Stimulated activated CD8-positive, alpha-beta memory T cell treated with anti-CD3 and anti-CD28 coated beads, Interleukin-15, amount 100 ng/mL, for 24 hours (primary cell): ENCODE measurements at places on chromosomes 2 and 18.

GRCh38 chr18:28494151-28494550 is 317.2 kb upstream of the CDH2 start:
- DNase-seq, result no peak

- DNase-seq, result no peak
Observed at GRCh38 chr2:8344144-8345097, 337.4 kb upstream of the ID2 start.

GRCh38 chr2:45169339-45170190 is 160.3 kb upstream of the SIX2 start:
- DNase-seq, result no peak

- DNase-seq, result no peak
Observed at GRCh38 chr2:160826496-160826895, 332.9 kb upstream of the RBMS1 start.

GRCh38 chr18:63410792-63411191 is 11.5 kb downstream of the VPS4B start:
- no peak for DNase-seq

DNA sequence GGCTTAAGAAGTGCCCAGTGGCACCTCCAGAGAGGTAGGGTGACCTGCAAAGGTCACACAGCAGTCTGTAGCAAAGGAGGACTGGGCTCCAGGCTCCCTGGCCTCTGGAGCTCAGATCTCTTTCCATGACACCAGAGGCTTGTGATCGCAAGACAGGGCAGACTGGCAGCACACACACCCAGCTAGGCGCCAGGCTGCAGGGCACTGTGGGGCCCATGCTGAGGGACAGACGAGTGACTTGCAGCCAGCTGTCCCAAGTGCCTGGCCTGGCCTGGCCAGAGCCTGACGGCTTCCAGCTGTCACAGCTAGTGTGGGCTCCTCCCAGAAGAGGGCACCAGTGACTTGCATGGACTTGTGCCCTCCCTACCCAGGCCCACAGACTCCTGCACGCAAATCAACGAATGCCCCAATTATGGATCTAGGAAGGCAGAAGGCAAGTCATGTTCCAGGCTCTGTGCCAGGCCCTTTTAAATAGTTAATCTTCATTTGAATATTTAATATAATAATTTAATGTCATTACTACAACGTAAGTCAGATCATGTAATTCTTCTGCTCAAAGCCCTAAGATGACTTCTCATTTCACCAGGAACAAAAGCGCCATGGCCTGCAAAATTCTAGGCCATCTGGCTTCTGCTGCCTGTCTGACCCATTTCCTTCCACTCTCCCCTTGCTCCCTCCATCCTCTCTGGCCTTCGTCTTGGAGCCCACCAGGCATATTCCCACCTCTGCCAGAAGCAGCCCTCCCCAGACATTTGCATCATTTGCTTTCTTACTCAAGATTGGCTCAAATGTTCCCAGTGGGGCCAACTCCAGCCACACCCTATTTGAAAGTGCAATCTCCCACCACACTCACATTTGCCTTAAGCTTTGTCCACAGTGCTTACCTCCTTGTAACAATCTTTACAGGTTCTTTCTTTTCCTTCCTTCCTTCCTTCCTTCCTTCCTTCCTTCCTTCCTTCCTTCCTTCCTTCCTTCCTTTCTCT is 3.7 kb upstream of the SPEG start:
- no peak for DNase-seq

DNA sequence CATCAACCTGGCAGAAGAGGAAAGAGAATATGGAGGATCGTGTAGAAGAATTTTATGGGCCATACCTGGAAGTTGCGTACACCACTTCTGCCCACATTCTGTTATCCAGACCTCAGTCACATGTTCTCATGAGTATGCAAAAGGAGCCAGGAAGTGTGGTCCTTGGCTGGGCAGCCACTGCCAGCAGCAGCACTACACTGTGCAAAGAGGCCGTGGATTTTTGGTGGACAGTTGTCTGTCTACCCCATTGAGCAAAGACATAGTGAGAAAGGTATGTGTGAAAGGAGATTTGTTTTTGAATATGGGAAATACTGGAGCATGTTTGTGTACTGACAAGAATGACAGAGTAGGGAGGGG is 68.1 kb downstream of the SDC1 start:
- DNase-seq, result no peak

- no peak for DNase-seq
Observed at GRCh38 chr18:40874233-40874632, 1080.8 kb upstream of the PIK3C3 start.

GRCh38 chr18:79416022-79416676 is 20.4 kb downstream of the NFATC1 start:
- DNase-seq, result no peak

GRCh38 chr18:58476516-58477256 is 152.2 kb downstream of the ALPK2 start:
- no peak for DNase-seq

- no peak for DNase-seq
Observed at GRCh38 chr2:233828546-233829192, 25.7 kb downstream of the HJURP start.

- no peak for DNase-seq
Observed at GRCh38 chr2:129191530-129191929, 787.9 kb upstream of the RAB6C start.

DNA sequence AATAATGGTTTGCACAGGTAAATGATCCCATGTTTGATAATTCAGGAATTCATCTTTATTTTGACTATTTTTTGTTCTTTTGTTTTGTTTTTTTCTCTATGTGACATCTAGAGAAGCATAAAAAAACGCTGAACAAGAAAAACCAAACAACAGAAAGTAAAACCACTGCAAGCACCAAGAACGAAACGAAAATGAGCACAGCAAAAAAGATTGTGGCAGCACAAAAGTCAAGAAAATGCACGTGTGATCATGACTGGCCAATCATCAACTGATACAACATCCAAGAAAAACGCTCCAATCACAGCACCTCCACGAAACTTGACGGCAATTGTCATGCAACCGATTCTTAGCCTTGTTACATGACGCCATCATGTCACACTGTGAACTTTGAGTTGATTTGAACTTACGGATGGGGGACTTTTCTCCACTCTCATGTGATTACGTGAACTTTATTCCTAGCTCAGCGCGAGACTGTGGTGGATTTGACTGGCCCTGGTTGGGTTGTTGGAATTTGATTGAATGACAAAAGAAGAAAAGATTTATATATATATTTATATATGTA is 318.7 kb downstream of the CELF4 start:
- DNase-seq, result no peak
